ENCODE measurements at places on chromosomes 6 and 20. TPM values are rescaled to one million over a fixed set of nuclear protein-coding genes. Genes with fewer than 3 reads are reported as not detected.
A peak's percentile ranks its signal among the peaks of the same experiment; 100 is the strongest.

PGBD1 gene
- 2.6 TPM for total RNA-seq

GRM1 gene
- not detected for total RNA-seq

TRDN gene
- total RNA-seq: 565 TPM

NKAPL gene
- total RNA-seq: 6.6 TPM

ZNF831 gene
- not detected for total RNA-seq

SF3B5 gene
- 137 TPM for total RNA-seq

FAM210B gene
- total RNA-seq: 42.8 TPM

OR2J3 gene
- total RNA-seq: not detected

ACSS1 gene
- 41.6 TPM for total RNA-seq

DDX43 gene
- not detected for total RNA-seq

GRCh38 chr6:132736239-132736638, 21.5 kb downstream of the VNN2 start:
- DNase-seq: no peak

DNA sequence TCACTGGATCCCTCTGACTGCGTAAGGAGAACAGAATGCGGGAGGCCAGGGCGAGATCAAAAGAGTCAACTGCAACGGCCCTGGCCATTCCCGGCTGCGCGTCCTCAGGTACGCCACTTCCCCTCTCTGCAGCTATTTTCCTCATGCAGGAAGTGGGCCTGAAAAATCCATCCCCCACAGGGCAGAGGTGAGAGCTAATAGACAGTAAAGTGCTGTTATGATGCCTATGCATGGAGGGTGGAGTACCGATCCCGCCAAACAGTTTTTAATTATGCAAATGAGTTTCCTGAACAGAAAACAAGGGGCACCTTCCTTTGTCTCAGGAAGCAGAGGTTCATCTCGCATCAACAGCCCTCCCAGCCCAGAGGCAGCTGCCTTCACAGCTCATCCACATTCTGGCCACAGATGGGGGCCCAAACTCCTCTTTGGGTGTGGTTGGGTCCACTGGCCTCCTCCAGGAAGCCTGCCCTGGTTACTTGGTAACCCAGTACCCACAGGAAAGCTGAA, 9.3 kb downstream of the PREX1 start:
- DNase-seq: no peak

DNA sequence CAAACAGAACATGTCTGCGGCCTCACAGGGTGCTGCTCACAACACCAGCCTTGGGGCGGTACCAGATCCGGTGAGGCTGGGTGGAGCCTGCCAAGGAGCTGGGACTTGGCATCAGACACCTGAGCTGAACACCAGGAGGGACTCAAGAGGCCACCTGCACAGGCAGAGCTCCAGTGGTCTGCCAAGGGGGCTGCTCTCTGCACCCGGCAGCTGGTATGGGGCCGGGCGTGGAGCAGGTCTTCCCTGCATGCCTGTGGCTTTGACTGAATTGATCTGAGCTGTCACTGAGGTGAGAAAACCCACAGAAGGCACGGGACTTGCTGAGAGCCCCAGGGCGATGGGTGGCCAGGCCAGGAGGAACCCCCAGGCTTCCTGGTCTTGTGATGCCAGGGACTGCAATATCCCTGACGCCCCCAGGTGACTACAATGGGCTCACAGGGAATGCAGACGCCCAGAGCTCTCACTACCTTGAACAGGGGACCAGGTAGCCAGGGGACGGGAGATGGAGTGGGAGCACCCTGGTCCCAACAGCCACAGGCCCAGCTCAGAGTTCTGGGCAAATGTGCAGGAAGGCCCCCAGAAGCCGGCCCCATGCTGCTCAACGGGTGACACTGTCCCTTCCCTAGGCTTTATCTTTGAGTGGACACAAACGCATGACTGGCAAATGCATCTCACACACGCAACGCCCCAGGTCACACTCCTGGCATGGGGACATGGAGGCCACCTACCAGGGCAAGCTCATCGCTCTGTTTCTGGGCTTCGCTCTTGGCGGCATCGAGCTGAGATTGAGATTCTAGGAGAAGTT, 48.2 kb downstream of the DSTN start:
- no peak for DNase-seq

GRCh38 chr6:12198851-12199250, 91.3 kb upstream of the EDN1 start:
- no peak for DNase-seq

GRCh38 chr20:37880726-37881591, 22.0 kb upstream of the VSTM2L start:
- peak; percentile 76 for DNase-seq

DNA sequence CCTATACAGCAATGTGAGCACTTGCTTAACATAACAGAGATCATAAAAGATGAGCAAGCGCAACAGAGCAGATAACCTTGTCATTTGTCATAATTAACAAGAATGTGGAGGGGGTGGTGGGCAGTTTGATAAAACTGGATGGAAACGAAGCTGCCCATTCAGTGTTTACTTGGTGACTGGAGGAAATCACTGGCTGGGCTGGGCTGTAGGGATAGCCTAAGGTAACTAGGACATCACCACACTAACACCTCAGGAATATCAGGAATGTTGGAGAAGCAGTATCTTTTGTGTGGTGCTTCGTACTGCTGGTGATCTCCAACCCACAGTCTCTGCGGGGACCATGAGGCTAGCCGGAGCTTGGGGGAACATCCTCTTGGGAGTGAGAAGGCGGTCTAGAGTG, 218.4 kb downstream of the HIVEP2 start:
- DNase-seq: no peak

- DNase-seq: peak; percentile 69
Measured at GRCh38 chr20:63178889-63179686, 36.8 kb downstream of the YTHDF1 start.

DNA sequence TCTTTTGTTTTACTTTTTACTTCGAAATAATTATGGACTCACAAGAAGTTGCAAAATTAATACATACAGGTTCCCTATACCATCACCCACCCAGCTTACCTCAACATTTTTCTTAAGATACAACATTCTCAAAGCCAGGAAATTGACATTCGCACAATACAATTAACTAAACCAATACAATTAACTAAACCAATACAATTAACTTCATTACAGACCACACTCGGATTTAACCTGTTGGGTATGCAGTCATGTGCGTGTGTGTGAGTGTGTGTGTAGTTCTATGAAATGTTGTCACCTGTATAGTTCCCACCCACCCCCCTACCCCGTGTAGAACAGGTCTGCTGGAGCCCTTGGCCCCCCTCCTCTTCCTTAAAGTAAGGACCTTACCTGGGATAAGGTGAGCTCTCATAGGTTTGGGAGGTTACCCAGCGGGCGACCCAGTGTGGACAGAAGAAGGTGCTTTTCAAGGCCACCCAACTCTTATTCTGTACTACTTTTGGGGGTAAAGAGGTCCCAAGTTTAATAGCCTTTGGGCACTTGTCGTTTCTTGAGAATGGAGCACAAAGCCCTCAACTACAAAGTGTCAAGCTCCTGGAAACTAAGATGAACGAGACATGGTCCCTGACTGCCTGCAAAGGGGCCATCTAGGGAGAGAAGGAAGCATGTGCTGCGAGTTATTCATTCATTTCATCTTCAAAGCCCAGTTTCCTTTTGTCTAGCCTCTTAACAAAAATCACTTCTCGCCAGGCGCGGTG, 544 bp upstream of the STK38 start:
- DNase-seq: no peak

- DNase-seq: no peak
Measured at GRCh38 chr6:83862776-83863471, 3.4 kb downstream of the CYB5R4 start.

DNA sequence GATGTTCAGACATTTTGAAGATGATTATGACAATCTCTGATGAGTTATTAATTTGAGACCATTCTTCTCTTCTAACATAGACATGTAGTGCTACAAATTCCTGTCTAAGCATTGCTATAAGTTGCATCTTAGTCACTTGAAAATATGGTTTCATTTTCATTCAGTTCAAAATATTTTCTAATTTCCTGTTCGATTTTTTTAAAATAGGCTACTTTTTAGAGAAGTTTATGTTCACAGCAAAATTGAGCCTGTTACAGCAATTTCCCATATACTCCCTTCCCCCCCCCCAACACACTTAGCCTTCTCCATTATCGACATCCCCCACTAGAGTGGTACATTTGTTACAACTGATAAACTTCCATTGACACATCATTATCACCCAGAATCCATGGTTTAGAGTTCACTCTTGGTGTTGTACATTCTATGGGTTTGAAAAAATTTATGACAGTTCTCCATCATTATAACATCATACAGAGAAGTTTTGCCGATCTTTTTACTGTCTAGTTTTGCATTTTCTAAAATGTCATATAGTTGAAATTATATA, 31.2 kb downstream of the PLAGL1 start:
- DNase-seq: no peak

DNA sequence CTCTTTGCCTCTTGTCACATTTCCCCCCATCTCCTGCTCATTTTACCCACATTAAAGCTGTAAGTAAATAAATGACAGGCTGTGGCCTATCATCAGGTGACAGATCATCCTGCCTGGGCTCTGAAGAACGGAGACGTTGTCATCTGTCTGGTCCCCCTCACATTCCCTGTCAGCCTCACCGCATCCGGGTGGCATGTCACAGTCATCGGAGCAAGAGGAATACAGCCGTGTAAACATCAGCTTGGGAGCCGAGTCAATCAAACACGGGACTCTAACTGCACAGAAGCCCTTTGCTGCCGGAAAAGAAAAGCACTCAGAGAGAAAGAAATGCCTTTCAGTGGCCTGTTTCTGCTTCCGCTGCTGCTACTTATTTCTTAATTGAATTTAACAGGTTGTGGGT, 371.9 kb upstream of the ID4 start:
- no peak for DNase-seq

DNA sequence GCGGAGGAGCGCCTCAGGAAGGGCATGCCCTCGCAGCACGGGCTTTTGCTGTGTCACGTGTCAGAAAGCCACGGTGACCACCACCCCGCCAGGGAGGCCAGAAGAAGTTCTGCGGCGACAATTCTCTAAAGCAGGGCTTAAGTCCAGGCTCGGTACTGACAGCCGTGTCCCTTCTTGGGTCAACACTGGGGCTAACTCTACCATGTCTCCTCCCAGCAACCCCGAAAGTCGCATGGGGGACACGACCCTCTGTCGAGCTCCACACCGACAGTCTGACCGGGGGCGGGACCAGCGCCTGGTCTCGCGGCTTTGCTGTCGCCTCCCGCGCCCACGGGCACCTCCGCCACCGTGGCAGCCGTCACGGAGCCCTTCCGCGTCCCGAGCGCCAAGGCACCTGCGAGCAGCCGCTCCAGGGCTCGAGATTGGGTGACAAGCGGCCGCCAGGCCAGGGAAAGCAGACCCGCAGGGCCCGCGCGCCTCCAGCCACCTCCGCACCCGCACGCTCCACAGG, 534 bp downstream of the NANP start:
- peak; percentile 57 for DNase-seq

DNA sequence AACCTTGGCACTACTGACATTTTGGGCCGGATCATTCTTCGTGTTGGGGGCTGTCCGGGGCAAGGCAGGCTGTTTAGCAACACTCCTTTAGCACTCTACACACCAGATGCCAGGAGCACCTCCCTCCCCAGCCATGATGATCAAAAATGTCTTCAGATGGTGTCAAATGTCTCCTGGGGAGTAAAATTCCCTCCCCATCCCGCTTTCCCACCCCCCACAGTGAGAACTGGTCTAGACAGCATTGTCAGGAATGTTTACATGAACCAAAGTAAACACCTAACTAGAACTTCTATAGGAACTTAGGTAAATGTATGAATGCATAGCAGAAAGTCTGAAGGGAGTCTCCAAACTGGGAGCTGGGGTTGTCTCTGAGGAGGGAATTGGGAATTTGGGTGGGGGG, 70.0 kb upstream of the TOP1 start:
- DNase-seq: no peak

DNA sequence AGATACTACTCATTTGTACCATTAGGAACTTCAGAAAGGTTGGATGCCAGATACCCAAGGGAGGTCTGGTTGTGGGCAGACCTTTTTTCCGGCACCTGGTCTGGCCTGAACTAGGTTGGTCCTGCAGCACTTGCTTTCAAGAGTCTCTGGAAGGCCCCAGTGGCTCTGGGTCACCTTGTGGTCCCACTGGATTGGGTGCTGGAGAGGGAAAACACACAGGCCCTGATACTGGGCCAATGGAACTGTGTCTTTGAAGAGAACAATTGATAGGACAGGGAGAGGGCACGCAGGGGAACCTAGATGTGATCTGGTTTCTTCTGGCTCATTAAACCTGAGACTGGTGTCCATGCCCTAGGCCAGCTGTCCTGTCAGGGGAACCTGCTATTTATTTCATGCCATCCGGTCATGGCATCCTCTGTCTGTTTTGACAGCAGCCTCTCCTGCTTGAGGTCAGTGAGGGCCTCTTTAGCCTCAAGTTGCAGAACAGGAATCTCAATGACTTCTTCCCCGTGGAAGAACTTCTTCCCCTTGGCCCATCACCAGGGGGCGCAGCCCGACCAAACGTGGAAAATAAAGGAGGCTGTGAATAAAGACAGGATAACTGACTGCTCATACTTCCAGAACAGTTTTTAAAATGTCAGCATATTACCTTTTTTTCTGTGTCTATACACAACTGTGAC, 25.0 kb downstream of the TAF8 start:
- peak; percentile 73 for DNase-seq
